Effector memory CD8-positive, alpha-beta T cell (primary cell): ENCODE measurements at places on chromosomes 2 and 18.

DNA sequence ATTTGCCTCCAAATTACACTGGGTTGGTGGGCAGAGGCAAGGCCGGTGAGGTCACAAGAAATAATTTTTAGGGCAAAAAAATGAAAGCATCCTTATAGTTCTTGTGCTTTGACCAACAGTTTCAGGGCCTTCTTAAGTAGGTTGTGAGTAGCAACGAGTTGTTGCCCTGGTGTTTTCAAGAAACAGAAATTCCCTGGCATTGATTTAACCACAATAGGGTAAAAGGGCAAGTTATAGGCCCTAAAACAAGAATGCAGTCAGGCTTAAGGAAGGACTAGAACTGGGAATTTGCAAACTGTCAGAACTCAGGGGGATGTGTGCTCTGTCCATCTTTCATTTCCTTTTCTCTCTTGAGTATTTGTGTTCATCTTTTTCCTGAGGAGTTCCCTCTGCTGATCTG, 46.1 kb upstream of the STPG4 start:
- DNase-seq, result no peak

GRCh38 chr2:212777020-212777491, 238.5 kb upstream of the ERBB4 start:
- DNase-seq, result no peak

DNA sequence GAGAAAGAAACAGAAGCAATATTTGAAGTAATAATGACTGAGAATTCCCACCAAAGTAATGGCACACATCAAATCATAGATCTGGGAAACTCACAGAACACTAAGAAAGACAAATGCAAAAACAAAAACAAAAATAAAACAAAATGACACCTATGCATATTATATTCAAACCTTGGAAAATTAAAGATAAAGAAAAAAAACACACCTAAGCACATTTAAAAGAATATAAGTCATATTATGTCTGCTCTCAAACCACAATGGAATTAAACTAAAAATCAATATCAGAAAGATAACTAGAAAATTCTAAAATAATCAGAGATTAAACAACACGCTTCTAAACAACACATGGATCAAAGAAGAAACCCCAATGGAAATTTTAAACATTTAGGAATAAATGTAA, 59.7 kb upstream of the GALNT5 start:
- DNase-seq, result no peak

DNA sequence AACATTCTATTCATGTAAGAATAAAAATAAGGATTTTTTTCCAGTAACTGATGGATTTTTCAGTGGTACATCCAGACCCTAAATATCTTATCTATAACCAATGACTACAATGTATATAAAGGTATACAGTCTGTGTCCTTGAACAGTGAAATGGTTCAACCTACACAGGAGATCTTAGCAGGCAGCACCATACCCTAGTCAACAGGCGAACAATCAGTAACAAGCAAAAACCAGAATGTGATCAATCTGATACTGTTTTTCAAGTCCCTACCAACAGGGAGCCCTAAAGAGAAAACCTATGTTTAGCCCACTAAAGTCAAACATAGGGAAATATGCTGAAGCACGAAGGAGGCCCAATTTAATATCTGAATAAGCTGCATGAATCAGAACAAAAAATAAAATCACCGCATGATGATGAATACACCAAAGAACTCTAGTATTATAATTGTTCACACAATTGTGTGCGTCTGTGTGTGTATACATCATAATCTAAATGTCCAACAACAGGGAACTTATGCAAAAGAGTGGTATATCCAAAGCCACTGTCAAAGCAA, 26.0 kb downstream of the PTPN2 start:
- no peak for DNase-seq

DNA sequence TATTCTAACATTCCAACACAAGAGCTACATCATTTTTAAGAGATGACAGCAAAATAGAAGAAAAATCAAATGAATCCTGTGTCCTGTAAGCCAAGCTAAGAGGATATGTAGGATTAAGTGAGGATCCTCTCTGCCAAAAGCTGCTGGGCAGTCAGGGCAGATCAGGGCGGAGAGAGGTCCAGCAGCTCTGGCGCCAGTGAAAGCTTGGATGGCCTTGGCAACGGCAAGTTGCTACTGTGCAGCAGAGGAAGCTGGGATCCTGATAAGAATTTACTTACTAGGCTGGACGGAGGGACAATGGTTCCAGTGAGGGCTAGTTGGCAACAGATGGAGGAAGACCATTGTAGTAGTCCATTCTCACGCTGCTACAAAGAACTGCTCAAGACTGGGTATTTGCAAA, 391.5 kb downstream of the XIRP2 start:
- no peak for DNase-seq

GRCh38 chr2:224894356-224894755, 147.9 kb downstream of the DOCK10 start:
- DNase-seq, result no peak

DNA sequence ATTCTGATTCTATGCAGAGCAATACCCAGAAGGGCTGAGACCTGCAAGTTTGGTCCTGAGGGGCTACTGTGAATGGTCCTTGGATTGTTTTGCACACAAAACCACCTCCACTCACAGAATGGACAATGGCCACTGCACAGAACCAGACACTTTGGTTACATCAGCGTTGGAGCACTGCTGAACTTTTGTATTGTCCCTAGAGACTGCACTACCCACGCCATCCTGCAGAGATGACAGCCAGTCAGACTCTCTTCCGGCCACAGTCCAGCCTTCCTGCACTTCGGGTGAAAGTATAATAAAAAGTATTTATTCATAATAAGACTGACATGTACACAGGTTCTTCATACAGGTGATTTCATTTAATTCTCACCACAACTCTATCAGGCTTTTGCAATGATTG, 35.7 kb downstream of the CELF4 start:
- DNase-seq, result no peak

GRCh38 chr2:100256416-100256815, 65.9 kb downstream of the LONRF2 start:
- no peak for DNase-seq

DNA sequence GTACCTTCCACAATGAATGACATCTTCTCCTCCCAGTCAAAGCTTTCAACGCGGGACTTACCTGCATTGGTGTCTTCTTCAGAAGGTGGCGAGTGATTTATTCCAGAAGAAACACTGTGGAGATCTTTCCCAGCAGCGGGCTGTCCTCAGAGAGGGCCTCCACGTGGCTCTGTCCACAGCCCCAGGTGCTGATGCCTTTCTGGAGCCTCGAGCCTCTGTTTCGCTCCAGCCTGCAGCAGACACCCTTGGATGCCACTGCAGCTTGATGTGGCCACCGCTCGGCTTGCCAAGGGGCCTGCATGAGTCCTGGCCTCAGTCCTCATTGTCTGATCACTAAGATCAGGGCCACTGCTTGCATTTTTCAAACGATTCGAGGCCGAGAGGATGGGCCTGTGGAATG, 46.6 kb upstream of the GALR1 start:
- no peak for DNase-seq

GRCh38 chr18:11042247-11042646, 107.1 kb downstream of the PIEZO2 start:
- no peak for DNase-seq

DNA sequence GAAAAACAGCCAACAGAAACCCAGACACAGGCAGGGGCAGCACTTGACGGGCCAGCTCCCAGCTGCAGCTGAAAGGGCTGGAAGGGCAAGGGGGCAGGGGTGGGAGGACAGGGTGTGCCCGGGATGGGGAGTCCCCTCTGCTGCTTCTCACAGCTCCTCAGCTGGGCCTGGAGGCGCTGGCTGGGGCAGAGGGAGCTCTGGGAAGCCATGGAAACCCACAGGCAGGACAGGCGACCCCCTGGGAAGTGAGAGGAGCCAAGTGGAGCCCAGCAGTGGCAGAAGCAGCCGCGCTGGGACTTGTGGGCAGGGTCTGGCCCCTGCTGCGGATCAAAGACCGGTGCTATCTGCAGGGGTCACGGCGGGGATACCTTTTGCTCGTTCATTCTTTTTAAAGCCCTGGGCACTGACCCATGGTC, 20.7 kb downstream of the OTOF start:
- no peak for DNase-seq

GRCh38 chr2:240349133-240350005, 86.1 kb upstream of the GPC1 start:
- no peak for DNase-seq
